RPMI7951 (cell line): ENCODE measurements at places on chromosomes 12 and 14. TPM values are rescaled to one million over a fixed set of nuclear protein-coding genes. Genes with fewer than 3 reads are reported as not detected.

The FOXJ2 gene
- 6.7 and 7.0 TPM in 2 replicates for total RNA-seq

The HRK gene
- total RNA-seq = not detected in 2 replicates

The RPGRIP1 gene
- 0.12 TPM in 1 of 2 replicates, not detected in the other for total RNA-seq

DNA sequence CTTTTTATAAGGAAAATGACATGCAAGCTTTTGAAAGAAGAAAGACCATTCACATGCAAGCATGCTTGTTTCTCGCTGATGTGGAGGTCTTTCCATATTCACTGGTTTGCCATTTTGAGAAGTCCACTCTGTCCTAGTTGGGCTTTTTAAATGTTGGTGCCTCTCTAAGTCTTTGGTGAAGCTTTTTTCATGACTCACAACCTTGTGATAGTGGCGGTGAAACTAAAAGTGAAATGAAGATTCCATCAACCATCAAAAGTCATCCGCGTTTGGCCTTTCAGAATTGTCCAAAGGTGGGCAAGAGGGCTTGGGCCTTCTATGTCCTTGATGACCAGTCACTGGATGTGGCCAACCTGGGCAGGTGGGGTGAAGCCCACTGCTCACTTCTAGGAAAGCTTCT lies 4.3 kb downstream of the LRRC74A start:
- no peak for DNase-seq

DNA sequence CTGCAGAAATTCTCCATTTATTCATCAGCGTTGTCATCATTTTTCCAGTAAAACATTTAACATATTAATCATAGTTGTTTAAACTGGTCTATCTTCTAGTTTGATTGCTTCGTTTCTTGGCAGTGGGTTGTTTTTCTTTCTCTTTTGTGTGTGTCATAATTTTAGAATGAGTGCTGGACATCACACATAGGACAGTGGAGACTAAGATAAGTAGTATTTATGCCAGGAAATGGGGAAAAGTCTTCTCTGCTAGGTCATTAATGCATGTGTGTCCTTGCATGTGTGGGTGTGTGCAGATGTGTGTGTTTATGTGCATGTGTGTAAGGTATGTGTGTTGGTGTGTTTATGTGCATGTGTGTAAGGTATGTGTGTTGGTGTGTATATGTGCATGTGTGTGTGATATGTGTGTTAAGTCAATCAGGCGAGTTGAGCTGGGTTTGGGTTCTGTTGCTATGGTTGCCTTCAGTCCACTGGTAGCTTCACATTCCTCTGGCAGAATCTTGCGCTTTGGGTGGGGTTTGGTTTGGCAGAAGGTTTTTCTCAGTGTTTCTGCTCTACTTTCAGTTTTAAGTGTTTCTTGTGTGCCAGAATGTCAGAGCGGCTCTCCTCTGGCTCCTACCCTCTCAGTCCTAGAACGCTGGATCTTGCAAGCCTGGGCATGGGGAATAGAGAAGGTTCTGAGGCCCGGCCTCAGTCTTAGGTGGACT lies 7.8 kb upstream of the ADGRD1 start:
- DNase-seq = no peak

DNA sequence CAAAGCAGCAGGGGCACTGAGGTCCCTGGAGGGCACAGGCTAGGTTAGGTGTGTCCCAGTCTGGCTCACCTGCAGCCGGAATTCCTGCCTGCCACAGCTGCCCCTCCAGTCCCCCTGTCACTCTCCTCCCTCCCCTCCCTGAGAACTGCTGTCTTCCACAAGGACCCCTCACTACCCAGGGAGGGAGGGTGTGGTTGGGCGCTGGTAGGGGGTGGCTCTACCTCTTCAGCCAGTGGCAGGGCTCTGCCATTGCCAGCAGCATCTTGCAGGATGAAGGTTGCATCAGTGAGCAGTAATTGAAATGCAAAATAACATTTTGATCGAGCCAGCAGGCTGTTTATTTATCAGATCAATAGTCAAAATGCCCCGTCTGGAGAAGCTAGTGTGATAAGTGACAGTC lies 45.7 kb downstream of the ESRRB start:
- no peak for DNase-seq
